ENCODE measurements at places on chromosomes 11 and 22.
A peak's percentile ranks its signal among the peaks of the same experiment; 100 is the strongest.

DNA sequence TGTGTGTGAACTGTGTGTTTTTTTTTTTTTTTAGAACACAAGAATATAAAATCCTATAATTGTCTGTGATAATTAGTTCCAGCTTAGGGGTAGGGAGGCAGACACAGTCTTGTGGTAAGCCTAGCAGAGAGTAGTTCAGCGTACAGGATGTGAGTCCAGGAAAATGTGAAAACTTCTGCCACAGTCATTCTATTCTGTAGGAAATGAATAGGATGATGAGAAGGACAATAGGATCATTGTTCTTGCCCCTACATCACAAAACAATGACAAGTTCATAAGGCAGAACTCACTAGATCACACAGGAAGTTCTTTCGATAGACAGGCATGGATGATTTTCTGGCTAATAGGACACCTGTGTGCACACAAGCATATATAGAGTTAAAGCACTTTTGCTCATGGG lies 132.2 kb downstream of the NAV2 start:
- no peak for DNase-seq

- DNase-seq, result peak; percentile 99
These were observed at the start of gene SYCE3 for GRCh38 chr22:50562523-50563412. Gene SYCE3 (minus strand): TSS chr22:50562919. CDS start chr22:50556405, 6,514 bp downstream.

- no peak for DNase-seq
These were observed 128.0 kb downstream of the RBFOX2 start for GRCh38 chr22:35900483-35901168.

GRCh38 chr22:31045900-31046538 lies 35.1 kb upstream of the SMTN start:
- peak; percentile 16 for DNase-seq
